Stimulated activated CD4-positive, alpha-beta T cell treated with anti-CD3 and anti-CD28 coated beads, Interleukin-12 subunit alpha, Interleukin-12 subunit beta, amount 100 ng/mL, for 4 hours (primary cell): ENCODE measurements at places on chromosomes 7 and 10.

- no peak for DNase-seq
Measured at GRCh38 chr7:2621061-2621828, 10.5 kb upstream of the TTYH3 start.

DNA sequence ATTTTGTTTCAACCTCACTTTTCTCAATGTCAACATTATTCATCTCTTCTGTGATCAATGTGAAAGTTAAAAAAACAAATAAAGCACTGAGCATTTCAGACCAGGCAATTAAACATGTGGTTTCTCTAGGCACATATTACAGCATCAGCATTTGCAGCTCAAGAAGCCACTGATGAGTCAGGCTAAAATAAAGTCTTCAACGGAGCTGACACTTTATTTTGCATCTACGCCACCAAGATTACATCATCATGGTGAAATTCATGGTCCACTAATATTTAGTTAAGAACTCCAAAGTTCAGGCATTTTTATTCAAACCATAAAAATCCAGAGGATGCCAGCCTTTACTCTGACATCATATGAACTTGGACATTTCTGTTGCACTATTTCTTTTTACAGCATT lies 33.0 kb downstream of the MAGI2 start:
- no peak for DNase-seq

DNA sequence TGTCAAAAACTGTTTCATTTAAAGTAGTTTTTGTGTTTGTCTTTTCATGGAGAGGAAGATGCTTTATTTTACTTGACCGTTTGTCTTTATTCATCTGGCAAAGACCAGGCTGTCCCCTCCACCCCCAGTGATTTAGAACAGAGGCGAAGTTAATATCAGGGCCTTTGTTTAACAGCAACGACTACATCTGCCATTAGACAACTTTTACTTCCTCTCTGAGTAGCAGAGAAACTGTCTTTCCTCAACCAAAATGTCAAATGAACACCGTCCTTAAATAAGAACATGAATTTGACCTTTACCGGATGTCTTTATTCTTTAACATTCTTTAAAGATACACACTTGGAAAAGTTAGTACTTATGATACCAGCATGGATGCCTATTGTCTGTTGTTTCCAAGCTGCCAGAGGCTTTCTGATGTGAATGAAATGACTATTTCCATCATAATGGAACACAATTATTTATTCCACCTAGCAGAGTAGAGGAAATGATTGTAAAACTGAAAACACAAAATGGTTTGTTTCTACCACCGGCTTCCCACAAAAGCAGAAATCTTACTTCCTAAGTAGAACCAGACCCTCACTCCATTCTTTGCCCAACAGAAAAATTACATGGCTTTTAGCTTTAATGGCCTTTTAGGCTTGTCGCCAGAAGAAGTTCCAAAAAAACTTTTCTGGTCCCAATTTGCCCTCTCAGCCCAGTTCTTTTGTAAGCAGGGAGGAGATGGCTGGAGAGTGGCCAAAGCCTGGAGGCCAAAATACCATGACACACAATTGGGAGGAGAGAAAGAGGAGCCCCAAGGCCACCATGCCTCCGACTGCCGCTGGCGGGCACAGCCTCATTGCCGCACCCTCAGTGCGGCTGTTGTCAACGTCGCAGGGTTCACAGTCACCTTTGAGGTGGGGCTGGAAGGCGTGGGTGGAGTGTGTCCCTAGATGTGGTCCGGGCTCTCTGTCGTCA lies 168.5 kb downstream of the TEX36 start:
- DNase-seq: no peak

DNA sequence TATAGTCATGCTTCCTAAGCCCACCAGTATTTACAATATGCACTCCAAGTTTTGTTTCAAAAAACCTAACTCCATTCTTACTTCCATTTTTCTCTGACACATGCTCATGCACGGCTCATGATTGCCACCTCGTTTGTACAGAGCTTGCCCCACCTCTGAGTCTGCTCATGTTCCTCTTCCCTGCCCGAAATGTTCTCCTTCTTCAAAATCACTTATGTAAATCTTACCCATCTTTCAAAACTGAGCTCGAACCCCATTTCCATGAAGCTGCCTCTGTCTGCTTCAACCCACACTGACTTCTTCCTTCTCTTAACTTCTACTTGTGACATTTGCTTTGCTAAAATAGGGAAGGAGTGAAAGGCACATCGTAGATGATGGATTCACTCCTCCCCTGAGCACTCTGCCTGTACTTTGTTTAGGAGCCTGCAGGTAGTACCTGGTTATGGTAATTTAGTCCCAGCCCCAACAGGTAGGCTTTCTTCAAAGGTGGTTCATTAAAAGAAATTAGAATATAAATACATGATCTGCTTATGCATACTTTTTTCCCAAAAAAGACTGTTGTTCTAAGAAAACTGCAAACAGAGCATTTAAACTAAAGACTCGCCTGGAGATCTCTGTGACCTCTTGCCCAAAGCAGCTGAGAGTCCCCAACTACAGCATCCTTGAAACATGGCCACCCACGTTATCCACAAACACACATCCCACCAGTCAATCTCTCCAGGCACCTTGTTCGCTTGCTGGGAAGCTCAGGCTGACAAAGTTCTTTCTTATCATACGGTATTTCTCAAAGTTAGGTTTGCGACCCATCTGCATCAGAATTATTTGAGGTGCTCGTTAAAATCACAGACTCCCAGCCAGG lies 172.0 kb downstream of the DGKI start:
- DNase-seq: no peak

DNA sequence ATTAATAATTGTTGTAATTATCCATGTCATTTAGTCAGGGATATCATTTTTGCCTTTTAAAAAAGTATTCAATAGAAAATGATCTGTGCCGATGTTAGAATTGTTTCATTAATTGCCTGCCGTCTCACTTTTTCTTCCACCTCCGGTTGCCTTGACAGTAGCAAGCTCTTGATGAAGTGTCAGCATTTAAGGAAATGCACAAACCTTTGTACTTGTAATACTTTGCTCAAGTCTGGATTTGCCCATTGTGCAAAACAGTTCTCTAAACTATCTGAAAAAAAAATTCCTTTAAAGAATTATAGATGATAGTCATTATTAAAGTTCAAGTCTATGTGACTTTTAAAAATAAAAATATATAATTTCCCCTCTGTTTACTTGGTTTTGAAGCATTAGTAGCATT lies 619.7 kb downstream of the GATA3 start:
- no peak for DNase-seq

- DNase-seq: no peak
Measured at GRCh38 chr10:110910138-110910537, 8.8 kb downstream of the BBIP1 start.

- no peak for DNase-seq
Measured at GRCh38 chr10:117442521-117442920, 67.3 kb upstream of the PDZD8 start.

- DNase-seq: no peak
Measured at GRCh38 chr7:142855114-142855743, 353 bp downstream of the EPHB6 start.

GRCh38 chr10:119700321-119700954 lies 25.4 kb upstream of the INPP5F start:
- DNase-seq: no peak

- DNase-seq: no peak
Measured at GRCh38 chr7:35263396-35263795, 9.5 kb upstream of the TBX20 start.

DNA sequence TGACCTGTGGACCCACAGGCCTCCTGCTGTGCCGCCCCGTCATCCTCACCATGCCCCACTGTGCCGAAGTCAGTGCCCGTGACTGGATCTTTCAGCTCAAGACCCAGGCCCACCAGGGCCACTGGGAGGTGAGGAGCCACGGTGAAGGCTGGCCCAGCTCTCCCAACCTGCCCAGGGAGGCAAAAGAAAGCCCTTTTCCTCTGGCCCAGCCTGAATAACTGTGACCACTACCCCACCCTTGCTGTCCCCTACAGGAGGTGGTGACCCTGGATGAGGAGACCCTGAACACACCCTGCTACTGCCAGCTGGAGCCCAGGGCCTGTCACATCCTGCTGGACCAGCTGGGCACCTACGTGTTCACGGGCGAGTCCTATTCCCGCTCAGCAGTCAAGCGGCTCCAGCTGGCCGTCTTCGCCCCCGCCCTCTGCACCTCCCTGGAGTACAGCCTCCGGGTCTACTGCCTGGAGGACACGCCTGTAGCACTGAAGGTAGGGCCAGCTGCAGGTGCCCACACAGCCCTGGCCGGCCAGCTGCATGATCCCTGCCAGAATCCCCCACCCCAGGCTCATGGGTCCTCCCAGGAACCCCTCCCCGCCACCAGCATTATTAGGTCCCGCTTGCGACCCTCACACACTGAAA lies 25.5 kb upstream of the SLC29A3 start:
- no peak for DNase-seq

DNA sequence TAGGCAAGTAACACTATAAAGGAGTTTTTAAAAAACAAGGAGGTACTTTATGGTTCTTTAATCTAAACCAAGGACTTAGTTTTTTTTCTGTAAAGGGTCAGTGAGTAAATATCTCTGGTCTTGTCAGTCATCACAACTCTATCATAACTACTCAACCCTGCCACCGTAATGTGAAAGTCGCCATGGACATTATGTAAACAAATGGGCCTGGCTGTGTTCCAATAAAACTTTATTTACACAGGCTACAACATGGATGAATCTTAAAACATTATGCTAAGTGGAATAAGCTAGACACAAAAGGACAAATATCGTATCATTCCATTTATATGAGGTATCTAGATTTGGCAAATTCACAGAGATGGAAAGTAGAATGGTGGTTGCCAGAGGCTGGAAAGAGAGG lies 60.8 kb upstream of the SP4 start:
- DNase-seq: no peak

DNA sequence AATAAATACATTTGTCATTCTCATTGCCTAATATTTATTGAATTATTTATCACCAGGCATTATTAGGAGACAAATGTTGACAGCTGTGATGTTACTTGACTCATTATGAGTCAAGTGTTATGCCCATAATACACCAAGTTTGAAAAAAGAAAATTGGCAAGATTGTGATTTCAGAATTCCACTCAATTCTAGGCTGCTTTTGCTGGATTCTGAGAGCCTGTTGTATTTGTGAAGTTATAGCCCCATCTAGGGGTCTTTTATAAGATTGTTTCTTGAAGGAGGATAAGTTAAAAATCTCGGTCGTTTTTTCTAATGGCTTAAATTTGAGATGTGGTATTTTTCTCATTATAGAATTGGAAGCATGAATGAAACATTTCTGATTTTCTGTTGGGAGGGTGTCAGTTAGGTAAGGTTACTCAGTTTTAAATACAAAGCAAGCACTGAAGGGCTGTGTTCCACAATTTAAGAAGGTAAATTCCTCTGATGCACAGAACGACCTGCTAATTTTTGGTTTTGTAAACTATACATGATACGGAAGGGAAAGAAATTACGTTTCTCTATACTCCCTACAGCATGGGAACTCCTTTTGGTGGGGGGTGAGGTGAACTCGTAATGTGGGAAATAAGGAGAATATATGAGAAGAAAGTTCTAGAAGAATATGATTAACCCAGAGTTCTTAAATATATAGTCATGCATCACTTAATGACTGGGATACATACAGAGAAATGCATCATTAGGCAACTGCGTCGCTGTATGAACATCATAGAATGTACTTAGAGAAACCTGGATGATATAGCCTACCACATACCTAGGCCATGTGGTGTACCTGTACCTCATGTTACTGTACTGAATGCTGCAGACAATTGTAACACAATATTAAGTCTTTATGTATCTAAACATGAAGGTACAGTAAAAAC lies 2.6 kb downstream of the STK31 start:
- DNase-seq: no peak

- DNase-seq: no peak
Measured at GRCh38 chr7:46387646-46388045, 466.6 kb upstream of the IGFBP3 start.

- DNase-seq: no peak
Measured at GRCh38 chr10:78910476-78910875, 158.3 kb upstream of the ZMIZ1 start.
